Stimulated activated CD8-positive, alpha-beta memory T cell treated with anti-CD3 and anti-CD28 coated beads, Interleukin-4, amount 100 ng/mL, for 24 hours (primary cell): ENCODE measurements at places on chromosomes 16 and 17.

GRCh38 chr16:58128181-58128631, 975 bp downstream of the CFAP20 start:
- no peak for DNase-seq

DNA sequence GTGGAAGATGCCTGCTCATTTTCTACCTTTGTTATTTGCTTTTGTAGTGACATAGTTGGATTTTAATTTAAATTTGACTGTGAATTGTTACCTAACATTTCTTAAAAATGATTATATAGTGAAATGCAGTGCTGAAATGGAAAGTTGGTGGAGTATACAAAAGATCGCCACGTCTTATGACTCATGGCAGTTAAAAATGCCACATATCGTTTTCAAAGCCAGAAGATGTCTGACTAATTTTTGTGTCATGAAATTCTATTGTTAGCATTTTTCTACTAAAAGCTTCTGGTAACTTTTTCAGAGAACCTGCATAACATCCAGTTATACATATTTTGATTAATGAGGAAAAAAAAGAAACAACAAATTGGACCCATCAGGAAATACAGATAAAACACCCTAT, 20.6 kb downstream of the MAP2K4 start:
- no peak for DNase-seq

DNA sequence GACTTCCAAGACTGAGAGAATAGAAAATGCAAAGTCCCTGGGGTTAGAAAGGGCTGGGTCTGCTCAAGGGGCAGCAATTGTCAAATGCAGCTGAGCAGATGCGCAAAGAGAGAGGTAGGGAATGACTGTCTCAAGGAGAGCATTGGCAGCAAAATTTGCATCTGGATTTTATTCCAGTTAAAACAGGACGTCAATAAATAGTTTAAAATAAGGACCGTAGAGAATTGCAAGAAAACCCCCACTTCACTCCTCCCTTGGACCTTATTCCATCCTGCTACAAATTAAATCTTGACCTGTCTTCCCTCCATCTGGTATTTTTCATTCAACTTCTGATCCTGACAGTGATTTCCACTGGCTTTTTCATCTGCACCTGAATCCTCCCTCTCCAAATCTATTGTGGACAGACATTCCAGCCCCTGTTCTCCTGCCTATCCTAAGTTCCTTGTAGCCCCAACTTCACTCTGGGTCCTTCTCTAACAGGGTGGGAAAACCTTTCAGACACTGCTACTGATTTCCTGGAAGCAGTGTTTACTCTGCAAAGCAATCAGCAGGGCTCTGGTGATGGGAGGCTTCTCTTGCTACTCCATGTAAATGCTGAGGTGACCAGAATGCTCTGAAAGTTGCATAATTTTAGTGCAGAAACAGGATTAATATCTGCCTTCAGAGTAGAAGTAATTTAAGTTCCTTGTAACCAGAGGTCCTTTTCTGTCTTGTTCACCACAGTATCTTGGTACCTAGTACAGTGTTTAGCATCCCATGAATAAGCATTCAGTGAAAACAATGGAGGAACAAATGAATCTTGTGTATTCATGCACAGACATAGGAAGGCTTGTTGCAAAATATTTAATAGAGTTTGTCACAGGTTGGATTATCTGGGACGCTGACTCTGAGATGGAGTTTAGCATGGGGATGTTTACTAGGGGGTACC, 79.2 kb downstream of the CDH11 start:
- no peak for DNase-seq

DNA sequence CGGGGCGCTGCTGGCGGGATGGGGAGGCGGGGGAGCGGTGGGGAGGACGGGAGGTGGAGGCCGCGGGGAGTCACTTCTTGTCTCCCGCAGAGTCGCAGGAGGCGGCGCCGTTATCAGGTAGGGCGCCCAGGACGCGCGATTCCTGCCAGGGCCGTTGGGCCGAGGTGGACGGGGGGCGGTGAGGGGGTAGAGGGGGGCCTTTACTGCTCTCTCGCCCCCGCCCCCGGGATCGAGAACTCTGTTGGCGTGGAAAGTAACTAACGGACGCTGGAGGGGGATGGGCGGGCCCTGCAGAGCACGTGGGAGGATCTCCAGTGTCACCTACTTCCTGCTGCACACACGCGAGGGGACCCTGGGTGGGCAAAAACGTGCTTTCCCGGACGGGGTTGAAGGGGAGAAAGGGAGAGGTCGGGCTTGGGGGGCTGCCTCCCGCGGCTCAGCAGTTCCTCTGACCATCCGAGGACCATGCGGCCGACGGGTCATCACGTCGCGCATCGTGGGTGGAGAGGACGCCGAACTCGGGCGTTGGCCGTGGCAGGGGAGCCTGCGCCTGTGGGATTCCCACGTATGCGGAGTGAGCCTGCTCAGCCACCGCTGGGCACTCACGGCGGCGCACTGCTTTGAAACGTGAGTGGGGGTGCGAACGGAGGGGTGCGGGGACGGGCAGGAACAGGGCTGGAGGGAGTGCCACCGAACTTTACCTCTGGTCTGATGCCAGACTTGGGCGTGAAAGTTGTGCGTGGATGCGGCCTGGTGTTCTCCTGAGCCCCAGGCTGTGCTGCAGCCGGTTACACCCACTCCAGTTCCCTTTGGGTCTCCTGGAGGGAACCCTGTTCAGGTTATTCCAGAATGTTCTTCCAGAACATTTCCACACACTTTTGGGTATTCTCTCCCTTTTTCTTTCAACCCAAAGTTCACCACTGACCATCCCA, 569 bp downstream of the PRSS21 start:
- no peak for DNase-seq

DNA sequence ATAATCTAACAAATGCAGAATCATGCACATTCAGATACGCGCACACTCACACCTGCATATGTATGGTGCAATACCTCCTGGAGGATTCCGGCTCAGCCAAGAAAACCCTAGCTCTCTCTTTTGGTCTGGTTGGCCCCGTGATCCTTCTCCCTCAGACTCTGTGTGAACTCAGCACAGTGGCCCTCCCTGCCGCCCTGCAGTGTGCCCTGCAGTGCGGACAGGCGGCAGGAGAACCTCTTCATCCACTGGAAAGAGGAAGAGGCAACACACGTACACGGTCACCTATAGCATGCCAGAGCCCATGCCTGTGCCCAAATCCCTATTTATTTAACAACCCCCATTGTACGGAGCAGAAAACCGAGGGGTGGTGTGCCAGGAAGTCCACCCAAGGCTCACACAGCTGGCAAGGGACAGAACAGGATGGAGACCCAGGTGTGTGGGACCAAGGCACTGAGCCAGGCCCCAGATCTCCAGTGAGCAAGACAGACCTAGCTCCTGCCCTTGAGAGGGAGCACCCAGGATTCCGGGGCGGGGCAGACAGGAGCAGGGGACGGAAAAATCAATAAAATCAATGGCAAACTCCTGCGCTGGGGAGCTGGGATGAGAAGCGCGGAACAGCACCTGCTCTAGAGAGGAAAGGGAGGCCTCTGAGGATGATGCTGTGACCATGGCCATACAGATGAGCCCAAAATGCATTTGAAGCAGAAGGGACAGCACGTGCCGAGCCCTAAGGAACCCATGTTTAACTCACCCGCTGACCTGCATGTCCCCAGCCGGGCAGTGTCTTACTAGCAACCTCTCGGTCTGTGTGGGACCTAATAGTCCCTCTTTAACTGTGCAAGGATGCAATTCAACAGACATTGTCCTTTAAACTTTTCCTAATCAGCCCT, 54.7 kb upstream of the CIBAR2 start:
- DNase-seq, result no peak

GRCh38 chr17:57327176-57327970, 71.0 kb downstream of the MSI2 start:
- no peak for DNase-seq

DNA sequence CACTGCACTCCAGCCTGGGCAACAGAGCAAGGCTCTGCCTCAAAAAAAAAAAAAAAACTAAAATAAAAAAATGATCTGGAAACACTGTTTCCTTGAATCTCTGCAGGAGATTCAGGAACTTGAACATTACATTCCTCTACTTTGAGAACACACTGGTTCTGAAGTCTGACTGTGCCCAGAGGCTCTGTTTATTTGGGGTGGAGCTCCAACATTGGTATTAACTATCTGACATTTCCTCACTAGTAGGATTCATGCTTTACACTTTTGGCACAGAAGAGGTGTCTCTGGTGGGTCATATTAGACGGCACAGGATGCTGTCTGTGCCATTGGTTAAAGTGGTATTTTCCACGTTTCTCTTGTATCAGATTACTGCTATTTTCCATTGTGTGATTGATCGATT, 10.4 kb downstream of the SULT1A2 start:
- no peak for DNase-seq
